ENCODE measurements at places on chromosomes 5 and 9.

- DNase-seq: no peak
Measured at GRCh38 chr5:134328619-134329018, 38.4 kb downstream of the CDKL3 start.

DNA sequence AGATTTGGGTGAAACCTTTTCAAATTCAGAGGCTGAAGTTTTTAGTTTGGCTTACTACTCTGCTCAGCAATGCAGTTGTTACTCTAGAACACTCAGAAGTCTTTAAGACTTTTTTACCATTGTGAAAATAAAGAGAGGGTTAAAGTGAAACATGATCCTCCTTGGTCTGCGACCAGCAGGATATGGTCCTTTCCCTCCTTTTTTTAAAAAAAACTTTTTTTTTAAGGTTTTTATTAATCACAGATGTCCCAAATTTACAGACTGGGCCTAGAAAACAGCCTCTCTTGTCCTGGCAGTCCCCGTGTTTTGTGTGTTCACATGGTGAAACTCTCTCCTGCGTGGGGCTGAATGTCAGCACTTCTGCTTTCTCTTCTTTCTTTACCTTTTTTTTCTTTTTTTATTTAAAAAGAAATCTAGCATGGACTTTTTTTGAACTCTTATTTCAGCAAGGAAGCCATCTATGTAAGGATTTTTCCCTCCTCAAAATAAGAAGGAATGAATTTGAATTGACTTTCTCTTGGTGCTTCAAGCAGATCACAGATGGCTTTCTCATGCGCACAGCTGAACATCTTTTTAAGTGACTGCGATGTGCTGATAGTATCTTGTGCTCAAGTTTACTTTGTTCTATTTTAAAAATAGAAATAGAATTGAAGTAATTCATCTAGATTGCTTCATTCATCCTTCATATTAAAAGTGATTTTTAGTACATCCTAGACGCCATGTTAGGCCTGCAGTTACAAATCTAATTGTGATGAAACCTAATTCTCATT, 128.7 kb upstream of the OTULINL start:
- DNase-seq: no peak

GRCh38 chr5:78611126-78611605, 37.4 kb downstream of the LHFPL2 start:
- peak; percentile 55 for DNase-seq

GRCh38 chr9:12069366-12069765, 623.8 kb upstream of the TYRP1 start:
- no peak for DNase-seq

DNA sequence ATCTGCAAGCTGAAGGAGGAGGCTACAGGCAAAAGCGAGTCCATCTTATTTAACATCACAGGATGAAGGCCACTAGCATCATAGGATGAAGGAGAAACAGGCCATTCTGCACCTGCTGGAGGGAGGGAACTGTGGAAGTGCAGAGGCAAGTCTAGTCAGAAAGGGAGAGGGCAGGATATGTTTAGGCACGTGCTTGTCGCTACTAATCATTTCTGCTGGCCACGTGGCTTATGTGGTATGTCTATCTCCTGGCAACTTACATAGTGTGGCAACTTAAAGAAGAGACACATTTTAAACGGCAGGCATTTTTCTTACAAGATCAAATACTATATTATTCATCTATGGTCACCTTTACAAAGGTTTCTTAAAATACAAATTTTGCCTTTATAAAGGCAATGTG, 74.0 kb downstream of the GNAQ start:
- no peak for DNase-seq

GRCh38 chr9:129610473-129611306, 10.2 kb downstream of the C9orf50 start:
- DNase-seq: peak; percentile 91

- no peak for DNase-seq
Measured at GRCh38 chr5:69206528-69207190, 17.3 kb downstream of the CENPH start.

DNA sequence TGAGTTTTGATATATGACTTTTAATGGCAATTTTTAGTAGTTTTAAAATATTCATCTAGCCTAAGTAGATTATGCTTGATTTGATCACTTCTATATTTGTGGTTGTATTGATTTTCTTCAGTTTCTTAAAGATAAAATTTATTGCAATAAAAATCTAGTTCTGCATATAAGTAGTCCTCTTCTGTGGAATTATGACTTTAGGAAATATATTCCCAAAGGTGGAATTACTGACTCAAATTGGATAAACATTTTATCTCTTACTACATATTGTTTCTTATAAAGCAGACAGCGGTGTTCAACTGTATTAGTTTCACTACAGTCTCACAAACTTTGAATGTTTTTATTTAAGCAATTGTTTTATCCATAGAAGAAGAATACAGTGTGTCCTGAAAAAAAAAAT, 883.0 kb upstream of the SEMA6A start:
- DNase-seq: no peak

DNA sequence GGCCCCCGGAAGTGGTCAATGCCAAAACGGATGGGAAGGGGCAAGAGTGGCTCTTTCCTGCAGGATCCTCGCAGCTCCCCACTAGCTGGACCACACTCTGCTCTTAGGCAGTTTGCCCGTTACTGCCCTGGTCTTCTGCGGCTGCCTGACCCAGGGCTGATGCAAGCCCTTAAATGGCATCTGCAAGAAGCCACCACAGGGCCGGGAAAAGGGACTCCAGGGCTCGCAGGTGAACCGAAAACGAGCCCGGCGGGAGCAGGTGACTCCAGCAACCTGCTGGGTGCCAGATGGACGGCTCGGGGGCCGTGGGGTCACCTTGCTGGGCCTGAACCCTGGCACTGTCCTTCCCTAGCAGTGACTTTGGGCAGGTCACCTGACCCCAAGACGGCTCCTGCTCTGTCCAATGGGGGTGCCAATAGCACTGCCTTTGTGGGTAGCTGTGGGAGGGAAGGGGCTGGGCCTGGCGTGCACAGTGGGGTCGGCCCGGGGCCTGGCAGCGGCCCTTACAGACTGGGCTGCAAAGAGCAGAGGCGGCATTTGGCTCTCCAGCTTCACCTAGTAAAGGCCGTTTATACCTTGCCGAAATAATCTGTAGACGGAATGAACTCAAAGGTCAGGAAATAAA, 1.3 kb downstream of the TMEM250 start:
- DNase-seq: no peak

- no peak for DNase-seq
Measured at GRCh38 chr5:67154556-67155206, 41.9 kb downstream of the CD180 start.

DNA sequence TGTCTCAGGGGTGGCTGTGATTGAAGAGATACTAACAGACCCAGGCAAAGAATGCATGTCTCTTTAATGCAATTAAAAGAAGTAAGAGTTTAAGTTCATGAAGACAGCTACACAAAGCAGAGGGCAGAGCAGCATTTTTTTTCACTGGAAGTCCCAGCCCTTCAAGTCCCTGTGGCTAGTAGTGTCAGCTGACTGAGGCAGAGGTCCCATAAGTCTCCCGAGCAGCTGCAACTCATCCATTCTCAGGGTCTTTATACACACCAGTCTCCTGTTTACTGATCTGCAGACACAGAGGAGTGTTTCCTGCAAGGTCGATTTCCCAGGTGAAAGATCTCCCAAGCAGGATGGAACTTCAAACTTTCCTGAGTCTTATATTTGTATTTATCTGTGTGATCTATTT, 169.4 kb upstream of the GLRA1 start:
- no peak for DNase-seq

DNA sequence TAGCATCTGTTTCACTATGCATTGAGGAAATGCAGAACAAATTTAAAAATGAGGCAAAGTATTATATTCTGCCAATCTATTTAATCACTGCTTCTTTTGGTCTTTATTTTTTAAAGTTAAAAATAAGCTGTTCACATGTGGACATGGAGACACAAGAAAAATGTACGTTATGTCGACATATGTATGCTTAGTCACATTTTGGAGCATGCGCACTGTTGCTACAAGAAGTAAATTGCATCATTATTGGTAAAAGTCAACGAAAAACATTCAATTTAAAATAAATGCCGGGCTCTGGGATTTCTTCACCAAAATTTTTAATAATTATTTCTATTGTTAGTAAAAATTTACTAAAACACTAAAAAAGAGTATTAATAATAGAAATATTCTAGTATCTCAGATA, 876.3 kb upstream of the CTNND2 start:
- DNase-seq: no peak

GRCh38 chr5:9288234-9288633, 257.6 kb downstream of the SEMA5A start:
- DNase-seq: peak; percentile 8

- DNase-seq: peak; percentile 53
Measured at GRCh38 chr9:117737721-117738226, 33.6 kb downstream of the TLR4 start.

GRCh38 chr9:121296213-121297127, 28.5 kb downstream of the GSN start:
- no peak for DNase-seq

GRCh38 chr9:110249603-110250002, 6.7 kb downstream of the TXN start:
- DNase-seq: no peak

DNA sequence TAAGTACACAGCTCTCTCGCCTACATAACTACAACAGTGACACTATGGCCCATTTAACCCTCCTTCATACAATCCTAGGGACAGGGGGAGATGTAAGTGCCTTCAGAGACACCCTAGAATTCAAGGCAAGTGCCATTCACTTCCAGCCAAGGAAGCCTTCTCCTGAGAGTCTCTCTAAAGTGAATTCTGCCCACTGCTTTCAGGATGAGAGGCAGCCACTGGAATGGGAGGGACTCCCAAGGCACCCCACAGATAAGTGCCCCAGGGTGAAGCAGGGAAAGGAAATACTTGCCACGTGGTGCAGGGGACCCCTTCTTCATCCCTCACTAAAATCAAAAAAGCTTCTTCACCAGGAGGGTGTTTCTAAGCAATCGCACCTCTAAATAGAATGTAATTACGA, 283.7 kb downstream of the ZNF608 start:
- no peak for DNase-seq

GRCh38 chr9:131324736-131325679, 35.5 kb downstream of the PLPP7 start:
- DNase-seq: no peak

GRCh38 chr5:35302544-35302943, 72.3 kb upstream of the PRLR start:
- DNase-seq: no peak

GRCh38 chr5:68751661-68752060, 342.2 kb upstream of the SLC30A5 start:
- DNase-seq: no peak

- DNase-seq: no peak
Measured at GRCh38 chr5:135254183-135254582, 144.8 kb downstream of the MACROH2A1 start.

GRCh38 chr9:133545494-133546286, 11.2 kb downstream of the ADAMTSL2 start:
- no peak for DNase-seq

- DNase-seq: no peak
Measured at GRCh38 chr5:103031607-103032006, 88.3 kb downstream of the GIN1 start.

DNA sequence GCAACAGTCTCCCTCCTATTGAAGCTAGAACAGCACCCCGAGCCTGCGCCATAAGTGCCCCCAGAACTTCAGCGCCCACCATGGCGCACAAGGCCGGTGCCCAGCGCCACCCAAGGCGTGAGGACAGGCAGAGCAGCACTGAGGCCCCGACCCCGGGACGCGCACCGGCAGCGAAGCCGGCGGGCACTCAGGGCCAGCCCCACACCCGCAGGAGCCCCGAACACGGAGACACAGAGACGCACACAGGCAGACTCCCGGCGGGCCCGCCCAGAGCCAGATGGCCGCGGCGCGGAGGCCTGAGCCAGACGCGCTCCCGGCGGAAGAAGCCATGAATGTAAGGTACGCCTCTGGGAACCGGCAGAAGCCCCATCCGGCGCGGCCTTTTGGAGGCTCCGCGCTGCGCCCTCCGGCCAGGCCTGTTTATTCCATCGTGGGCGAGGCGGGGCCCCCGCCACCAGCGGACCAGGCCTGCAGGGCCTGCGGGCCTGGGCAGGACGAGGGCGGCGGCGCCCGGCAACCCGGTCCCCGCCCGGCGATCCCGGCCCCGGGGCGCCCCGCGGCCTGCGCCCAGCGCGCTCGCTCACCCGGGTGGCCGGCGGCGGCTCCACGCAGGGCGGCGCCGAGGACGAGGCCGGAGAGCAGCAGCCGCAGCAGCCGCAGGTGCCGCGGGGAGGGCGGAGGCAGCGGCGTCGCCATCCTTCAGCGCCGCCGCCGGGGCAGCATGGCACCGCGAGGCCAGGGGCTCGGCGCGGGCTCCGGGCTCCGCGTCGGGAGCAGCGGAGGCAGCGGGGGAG, 486 bp downstream of the NPDC1 start:
- DNase-seq: peak; percentile 76

- DNase-seq: no peak
Measured at GRCh38 chr5:145463634-145464033, 371.5 kb downstream of the PRELID2 start.

DNA sequence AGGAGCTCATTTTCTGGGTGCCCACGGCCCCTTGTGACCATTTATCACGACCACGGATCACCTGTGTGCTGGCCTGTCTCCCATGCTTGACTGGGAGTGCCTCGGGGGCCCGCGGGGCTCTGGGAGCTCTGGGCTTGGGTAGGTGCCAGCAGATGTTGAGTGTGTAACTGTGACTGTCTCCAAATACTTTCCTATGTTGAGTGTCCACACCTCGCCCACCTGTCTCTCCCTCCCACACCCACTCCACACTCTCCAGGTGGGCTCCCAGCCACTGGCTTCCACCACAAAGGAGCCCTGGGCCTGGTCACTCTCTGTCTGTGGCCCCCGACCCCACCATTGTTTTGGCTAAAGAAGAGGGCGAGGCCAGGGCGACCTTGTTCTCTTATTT, 196.4 kb downstream of the CDK5RAP2 start:
- DNase-seq: no peak

DNA sequence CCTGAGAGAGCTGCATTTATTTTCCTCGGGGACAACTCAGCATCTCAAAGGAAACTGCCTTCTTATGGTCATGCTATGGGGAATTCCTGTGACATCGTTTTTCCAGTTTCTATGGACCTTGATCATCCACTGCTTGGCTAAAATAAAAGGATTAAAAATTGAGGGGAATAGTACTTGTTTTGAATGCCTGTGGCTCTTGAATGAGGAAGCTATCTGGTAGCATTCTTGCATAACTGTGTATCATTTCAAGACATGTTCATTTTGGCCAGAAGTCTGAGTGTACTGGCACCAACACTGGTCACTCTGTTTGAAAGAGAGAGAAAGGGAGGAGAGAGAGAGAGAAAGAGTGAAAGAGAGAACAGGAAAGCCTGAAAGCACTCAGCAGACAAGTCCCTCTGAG, 116.7 kb downstream of the DOCK2 start:
- no peak for DNase-seq

- no peak for DNase-seq
Measured at GRCh38 chr5:18967637-18968036, 1020.4 kb downstream of the CDH18 start.

DNA sequence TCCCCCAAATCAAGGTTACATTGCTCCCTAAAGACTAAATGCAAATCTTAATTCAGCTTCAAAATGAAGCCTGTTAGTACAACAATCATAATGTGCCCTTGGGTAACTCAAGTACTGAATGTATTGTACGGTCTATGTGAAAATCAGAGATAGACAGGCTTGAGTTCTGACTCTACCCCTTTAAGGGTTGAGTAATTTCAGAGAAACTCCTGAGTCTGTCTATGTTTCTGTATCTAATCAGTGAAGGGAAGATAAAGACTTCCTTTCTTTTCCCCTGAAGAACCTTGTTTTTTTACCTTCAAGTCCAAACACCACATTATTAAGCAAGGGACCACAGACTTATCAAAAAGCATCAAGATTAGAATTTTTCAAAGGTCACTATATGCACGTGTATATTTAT, 108.2 kb downstream of the MPDZ start:
- DNase-seq: no peak

GRCh38 chr5:151531581-151531980, 59.5 kb downstream of the FAT2 start:
- DNase-seq: no peak
